ENCODE measurements at places on chromosomes 12 and 14.

- no peak for DNase-seq
These were observed 197.6 kb downstream of the PHETA1 start for GRCh38 chr12:111171345-111171744.

GRCh38 chr12:47223031-47223847, 143.5 kb upstream of the AMIGO2 start:
- no peak for DNase-seq

- DNase-seq = no peak
These were observed 75.3 kb downstream of the PPFIA2 start for GRCh38 chr12:81683881-81684280.

GRCh38 chr14:58027904-58028303, 124.1 kb downstream of the ARMH4 start:
- DNase-seq = no peak

DNA sequence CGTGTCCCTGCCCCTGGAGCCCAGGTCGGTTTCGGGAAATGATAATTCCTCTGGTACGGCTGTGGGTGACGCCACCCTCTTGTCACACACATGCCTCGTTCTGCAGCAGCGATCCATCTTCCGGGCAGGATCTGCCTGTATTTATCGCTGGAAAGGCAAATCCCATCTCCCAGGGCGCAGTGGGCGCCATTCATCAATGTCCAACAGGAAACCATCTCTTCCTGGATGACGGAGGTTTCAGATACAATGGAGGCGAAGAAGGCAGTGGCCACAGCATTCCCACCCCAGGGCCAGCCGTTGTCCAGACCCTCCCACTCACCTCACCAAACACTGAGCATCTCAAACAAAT, 74.2 kb downstream of the NOC4L start:
- no peak for DNase-seq

DNA sequence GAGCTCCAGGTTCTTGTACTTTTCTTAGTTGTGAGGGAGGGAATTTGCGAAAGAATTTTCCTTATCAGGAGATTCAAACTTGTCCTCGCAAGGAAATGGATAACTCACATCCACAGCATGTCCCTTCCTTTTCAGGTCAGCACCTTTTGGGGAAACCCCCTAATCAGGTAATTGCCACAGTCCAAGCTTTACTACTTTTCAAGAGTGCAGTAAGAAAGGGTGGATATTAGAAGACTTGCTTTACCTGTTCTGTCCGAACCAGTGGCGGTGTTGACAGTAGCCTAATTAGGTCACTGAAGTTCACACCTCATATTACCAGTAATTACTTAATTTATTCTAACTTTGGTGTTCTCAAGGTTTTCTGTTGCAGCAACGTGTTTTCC, 6.7 kb upstream of the C12orf50 start:
- no peak for DNase-seq
